A549 (cell line): ENCODE measurements at places on chromosomes 11 and 22. TPM values are rescaled to one million over a fixed set of nuclear protein-coding genes. Genes with fewer than 3 reads are reported as not detected.
A peak's percentile ranks its signal among the peaks of the same experiment; 100 is the strongest.

The THY1 gene
- polyA plus RNA-seq: 16.5 to 29.4 TPM (median 19.9 TPM) in 3 replicates

GRCh38 chr11:9575260-9576240, 2.1 kb downstream of the WEE1 start:
- DNase-seq: peak; percentile 84

- DNase-seq: no peak
These were observed 17.1 kb upstream of the C11orf96 start for GRCh38 chr11:43925063-43925931.

DNA sequence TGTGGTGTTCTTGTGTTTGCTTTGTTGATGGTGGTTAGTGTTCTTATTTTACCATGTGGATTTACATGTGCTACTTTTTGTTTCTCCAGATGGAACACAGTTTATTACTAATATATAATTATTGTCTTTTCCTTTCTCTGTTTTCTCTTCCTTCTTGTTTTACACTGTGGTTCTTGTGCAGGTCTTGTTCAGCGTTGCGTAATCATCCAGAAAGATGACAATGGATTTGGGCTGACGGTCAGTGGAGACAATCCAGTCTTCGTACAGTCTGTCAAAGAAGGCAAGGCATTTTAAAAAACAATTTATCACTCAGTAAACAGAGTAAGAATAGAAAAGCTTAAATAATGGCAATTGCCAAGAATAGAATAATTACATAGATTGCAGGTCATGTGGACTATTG, 84.4 kb downstream of the ARHGEF12 start:
- DNase-seq: no peak

DNA sequence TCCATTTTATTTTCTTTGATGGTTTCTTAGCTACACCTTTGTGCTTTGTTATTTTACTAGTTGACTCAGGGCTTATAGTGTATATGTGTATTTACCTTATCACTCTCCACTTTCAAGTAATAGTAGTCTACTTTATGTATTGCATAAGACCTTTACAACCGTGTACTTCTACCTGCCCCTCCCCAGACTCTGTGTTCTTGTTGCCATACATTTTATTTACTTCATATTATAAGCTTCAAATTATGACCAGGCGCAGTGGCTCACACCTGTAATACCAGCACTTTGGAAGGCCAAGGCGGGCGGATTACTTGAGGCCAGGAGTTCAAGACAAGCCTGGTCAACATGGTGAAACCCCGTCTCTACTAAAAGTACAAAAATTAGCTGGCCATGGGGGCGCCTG, 28.2 kb upstream of the CTSD start:
- no peak for DNase-seq

The TRIM64C gene
- not detected in 3 replicates for polyA plus RNA-seq

- DNase-seq: no peak
These were observed 35.8 kb downstream of the MTNR1B start for GRCh38 chr11:93005239-93005638.

GRCh38 chr11:121038648-121039409, 14.9 kb downstream of the TBCEL start:
- no peak for DNase-seq

The APOL4 gene
- not detected in 3 replicates for polyA plus RNA-seq

DNA sequence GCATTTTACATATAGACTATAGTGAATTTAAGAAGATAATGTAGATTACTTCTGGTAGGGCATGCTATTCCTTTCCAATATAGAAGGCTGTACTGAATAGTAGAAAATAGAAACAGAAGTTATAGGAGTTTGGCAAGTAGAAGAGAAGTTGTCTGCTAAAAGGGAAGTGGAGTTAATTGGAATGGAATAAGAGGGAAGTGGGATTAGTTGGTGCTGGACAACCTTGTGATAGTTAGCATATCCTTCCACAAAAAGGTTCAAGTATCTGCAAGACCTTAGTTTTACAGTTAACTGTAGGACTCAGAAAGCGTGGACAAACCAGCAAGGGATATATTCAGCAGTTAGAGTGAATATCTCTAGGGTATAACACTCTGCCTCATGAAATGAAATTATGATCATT, 185.5 kb downstream of the SWAP70 start:
- DNase-seq: no peak

- DNase-seq: no peak
These were observed 6.0 kb downstream of the CNTF start for GRCh38 chr11:58628446-58628845.

DNA sequence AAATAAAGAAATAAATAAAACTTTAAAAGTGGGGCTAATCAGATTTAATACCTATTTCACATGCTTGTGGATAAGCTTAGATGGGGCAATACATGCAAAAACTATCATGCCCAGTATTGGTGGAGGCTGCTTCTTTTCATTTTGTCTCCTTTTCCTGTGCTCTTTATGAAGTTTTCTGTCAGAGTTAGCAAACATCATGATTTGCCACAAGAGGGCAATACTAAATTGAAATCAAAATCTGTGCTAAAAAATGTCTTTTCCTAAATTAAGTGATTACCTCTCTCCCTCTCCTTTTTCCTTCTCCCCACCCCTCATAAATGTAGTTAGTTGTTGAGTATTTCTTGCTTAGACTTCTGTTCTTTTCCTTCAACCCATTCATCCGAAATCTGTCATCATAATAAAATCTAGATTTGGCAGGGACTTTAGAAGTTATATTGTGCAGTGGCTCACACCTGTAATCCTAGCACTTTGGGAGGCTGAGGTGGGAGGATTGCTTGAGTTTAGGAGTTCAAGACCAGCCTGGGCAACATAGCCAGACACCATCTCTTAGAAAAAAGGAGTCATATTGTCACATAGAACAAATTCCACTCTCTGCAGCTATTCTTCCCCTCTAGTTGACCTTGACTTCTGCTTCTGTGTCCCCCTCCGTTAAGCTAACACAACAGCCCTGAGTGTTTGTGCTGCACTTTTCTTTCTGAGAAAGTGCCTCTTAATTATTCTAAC, 4.7 kb upstream of the ARHGAP42 start:
- no peak for DNase-seq

DNA sequence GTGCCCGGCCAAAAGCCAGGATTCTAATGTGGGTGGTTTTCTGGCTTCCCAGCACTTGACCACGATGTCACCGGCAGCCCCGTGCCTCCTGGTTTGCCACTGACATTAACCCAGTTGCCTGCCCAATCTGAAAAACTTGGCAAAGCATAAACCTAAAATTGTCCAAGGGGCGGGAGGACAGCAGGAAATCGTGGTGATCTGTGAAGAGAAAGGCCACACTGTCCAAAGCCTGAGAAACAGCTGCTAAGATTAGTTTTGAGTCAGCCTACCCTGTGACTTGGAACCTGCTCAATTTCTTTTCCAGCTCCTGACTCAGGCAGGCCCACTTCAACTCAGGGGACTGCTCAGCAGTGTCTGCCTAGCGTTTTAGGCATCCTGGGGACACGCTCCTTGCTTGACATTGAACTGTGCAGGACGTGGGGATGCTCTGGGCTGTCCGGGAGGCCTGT, 8.2 kb upstream of the F2 start:
- DNase-seq: no peak

DNA sequence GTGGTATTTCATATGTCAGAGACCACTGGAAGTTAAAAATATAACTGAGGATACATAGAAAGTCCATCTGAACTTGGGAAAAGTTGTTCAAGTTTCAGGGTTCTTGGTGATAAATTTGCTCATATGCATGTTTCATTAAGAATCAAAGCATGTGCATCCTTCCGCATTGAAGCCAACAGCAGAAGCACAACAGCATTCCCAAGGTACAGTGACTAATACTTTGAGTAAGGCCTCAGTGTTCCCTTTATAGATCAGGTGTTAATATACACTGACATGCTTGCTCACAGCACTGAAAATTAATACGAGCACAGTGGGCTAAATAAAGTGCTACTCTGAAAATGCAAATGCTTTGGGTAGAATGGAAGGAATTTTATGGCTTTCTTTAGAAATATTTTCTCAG, 691.1 kb downstream of the METTL15 start:
- no peak for DNase-seq

GRCh38 chr11:131866535-131867400, 496.4 kb downstream of the NTM start:
- no peak for DNase-seq

GRCh38 chr11:117145393-117145761, 1.3 kb downstream of the PAFAH1B2 start:
- DNase-seq: peak; percentile 58

DNA sequence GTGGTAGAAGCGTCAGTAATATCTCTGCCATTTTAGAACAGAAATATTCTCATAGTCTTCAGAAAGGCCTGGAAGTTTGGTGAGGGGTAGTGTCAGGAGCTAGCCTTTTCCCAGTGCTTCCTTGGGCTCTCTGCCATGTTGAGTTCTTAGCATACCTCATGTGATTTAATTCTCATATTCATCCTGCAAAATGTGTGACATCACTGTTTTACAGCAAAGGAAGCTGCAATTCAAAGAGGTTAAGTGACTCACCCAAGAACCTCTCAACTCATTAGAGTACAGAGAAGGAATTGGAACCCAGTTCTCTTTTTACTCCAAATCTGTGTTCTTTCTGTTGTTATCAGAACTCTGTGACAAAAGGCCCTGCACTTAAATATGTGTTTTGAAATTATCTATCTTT, 72.1 kb downstream of the RNF169 start:
- DNase-seq: no peak

GRCh38 chr11:116861539-116861938, 24.1 kb upstream of the APOA1 start:
- no peak for DNase-seq

GRCh38 chr11:114110123-114110522, 50.6 kb downstream of the ZBTB16 start:
- DNase-seq: no peak

DNA sequence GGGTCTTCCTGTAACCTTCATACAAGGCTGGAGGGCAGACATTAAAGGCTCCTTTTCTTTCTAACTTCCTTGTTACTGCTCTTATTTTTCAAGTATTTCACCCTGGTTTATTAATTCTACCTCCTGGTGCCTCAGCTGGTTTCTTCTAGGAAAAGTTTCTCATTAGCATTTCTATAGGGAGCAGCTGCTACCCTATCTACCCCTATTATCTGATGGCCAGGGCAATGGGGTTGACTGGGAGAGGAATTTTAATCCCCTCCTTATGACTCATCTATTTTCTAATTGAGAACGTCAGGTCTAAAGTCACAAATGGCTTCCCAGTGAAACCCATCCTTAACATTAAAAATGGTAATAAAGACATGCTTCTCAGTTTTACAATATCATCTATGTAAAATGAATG, 5.0 kb downstream of the MAP6 start:
- DNase-seq: no peak

The SLC7A4 gene
- not detected in 3 replicates for polyA plus RNA-seq

DNA sequence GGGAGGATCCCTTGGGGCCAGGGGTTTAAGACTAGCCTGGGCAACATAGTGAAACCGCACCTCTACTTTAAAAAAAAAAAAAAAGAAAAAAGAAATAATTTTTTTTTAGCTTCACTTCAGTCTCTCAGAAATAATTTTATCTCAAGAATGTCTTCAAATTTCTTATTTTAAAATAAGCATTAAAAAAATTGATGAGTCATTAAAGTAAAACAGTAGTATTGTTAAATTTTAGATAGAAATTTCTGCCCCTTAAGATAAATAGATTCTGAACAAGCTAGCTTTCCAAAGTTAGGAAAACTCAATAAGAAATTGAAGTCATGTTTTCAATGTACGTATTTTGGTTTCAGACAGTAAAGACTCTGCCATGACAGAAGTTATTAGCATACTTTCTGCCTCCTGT, 7.7 kb upstream of the PACS1 start:
- DNase-seq: no peak

The NUP50 gene
- 24.4 to 25.3 TPM (median 25.0 TPM) in 3 replicates for polyA plus RNA-seq

GRCh38 chr11:49995565-49995964, 13.2 kb upstream of the OR4C12 start:
- peak; percentile 71 for DNase-seq

The SCT gene
- not detected in 3 replicates for polyA plus RNA-seq

- DNase-seq: no peak
These were observed 127.2 kb upstream of the THY1 start for GRCh38 chr11:119550053-119550752.

The IL17REL gene
- 0.06 to 0.08 TPM (median 0.07 TPM) in 3 replicates for polyA plus RNA-seq

The OR8A1 gene
- polyA plus RNA-seq: not detected in 3 replicates

- no peak for DNase-seq
These were observed 185.0 kb downstream of the ADAMTS15 start for GRCh38 chr11:130633466-130633865.

The TRPM5 gene
- polyA plus RNA-seq: not detected in 3 replicates

The FAM180B gene
- 0.07 to 0.10 TPM in 2 of 3 replicates, not detected in the other for polyA plus RNA-seq

The P2RX6 gene
- 0.92 to 1.6 TPM (median 1.1 TPM) in 3 replicates for polyA plus RNA-seq

DNA sequence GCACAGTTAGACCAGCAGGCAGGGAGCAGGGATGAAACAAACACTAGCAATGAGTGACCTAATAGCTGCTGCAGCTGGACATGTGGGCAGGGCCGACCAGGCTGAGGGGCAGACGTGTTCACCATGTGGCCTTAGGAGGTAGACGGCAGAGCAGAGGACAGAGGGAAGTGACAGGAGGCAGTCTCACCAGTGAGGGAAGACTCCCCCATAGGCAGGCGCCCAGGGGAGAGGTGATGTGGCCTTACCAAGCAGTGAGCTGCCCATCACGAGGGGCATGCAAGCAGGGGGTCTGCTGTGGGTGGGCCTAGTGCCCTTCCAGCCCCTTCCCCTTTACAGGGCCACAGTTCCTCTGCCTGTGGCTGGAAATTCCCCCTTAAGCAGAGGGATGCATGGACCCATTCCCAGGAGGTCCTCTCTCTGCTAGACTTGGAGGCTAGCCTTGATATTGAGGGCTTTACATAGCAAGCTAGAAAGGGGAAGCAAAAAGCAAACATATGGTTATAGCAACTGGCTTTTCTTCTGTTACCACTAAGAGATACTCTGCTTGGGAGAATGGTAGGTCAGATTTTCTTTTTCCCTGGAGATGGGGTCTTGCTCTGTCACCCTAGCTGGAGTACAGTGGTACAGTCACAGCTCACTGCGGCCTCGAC, 67.6 kb downstream of the MPPED1 start:
- DNase-seq: no peak

The MS4A4A gene
- not detected in 3 replicates for polyA plus RNA-seq

- DNase-seq: no peak
These were observed 96.4 kb upstream of the BIRC3 start for GRCh38 chr11:102220728-102221467.

DNA sequence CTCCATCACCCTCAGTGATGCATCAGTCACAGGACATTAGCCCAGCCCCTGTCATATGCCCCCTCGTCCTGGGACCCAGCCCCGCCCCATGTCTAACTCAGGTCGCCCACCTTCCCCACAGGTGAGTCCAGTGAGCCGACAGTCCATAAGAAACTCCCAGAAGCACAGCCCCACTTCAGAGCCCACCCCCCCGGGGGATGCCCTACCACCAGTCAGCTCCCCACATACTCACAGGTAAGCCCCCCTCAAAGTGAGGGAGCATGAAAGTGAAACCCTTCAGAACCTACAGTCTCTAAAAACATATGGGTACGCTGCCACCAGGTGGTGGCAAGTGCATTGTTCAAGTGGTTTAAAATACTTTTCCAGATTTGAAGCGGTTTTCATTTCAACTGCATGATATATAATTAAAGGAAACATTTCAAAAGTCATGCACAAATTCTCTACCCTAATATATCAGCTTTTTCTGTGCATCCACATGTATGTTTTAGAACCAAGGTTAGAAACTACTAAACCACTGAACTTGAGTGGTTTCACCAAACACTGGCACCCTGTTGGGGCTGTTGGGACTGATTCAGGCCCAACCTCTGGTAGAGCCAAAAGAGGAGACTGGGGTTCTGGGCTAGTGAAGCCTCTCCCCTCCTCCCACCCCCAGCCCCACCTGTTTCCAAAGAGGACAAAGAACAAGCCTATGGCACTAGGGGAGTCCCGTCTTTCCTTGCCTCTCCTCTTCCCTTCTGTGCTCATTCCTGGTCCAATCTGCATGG, 17.3 kb downstream of the EPS8L2 start:
- DNase-seq: no peak

- no peak for DNase-seq
These were observed 21.3 kb downstream of the TBC1D22A start for GRCh38 chr22:46783721-46784120.

GRCh38 chr22:27980424-27981148, 61.5 kb upstream of the PITPNB start:
- no peak for DNase-seq
